ENCODE measurements at places on chromosomes 7 and 10.
A peak's percentile ranks its signal among the peaks of the same experiment; 100 is the strongest.

DNA sequence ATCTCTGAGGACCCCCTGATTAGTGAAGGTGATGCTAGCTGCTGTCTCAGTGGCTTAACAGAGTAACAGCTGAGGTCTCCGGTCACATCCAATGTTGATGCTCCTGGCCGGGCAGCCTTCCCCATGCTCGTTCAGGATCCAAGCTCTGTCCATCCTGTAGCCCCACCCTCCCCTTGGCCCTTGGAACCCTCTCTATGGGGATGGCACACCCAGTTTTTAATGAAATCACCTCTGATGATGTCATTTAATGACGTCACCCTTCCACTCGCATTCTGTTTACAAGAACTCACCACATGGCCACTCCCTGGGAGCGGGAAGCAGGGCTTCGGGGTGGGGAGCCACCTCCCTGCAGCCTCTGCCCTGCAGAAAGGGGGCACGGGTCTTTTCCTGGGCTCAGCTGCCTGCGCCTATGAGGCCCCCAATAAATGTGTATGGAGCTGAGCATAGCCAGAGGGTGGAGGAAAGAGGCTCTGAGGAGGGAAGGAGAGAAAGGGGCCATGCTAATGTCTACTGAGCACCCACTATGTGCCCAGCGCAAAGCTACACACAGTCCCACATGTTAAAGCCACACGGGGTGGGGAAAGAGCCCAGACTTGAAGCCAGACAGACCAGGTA is 95.5 kb downstream of the OAT start:
- DNase-seq, result peak; percentile 34

GRCh38 chr10:42864575-42864974 is 82.0 kb downstream of the BMS1 start:
- DNase-seq, result no peak

DNA sequence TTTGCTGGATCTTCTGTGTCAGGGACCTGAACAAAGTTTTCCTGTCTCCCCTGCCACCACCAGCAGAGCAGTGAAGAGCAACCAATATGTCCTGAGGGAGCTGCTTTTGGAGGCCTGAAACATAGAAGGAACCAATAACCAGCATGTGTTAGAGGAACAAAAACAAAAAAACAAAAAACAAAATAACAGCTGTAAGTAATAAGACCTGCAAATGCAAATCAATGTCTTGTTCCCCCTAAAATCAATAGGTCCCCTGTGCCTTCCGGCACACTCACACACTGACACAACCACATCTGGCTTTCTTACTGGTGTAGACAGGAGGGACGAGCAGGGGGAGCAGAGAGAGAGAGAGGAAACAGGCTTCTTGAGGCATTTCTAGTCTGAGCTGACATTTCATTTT is 94.1 kb downstream of the NRG3 start:
- DNase-seq, result no peak

DNA sequence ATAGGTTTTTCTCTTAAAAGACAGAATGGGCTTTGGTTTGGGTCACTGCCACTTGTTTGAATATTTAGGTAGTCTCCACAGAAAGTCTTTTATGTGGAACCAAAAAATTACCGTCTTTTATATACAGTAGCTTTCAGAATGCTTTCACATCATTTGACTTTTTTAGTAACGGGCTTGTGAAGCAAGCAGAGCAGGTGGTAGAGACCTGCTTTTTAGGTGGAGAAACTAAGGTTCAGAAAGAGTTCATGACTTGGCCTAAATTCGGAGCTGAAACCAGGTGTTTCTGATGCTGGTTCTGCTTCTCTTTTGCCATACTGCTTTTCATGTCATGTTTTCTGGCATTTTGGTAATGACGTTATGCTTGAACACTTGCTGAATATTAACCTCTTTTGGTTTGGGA is 36.3 kb downstream of the GARS1 start:
- DNase-seq, result no peak

All from posterior vena cava (tissue), 2 donors.